ENCODE measurements at places on chromosomes 4 and X.

DNA sequence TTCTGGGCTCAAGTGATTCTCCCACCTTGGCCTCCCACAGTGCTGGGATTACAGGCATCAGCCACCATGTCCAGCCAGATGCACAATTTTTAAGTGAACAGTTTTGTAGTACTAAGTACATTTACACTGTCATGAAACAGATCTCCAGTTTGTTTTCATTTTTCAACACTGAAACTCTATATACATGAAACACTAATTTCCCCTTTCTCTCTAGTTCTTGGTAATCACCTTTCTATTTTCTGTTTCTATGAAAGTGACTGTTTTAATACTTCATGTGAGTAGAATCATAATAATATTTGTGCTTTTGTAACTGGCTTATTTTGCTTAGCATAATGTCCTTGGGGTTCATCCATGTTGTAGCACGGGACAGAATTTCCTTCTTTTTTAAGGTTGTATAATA lies 237.4 kb downstream of the CAMK2D start:
- no peak for DNase-seq

DNA sequence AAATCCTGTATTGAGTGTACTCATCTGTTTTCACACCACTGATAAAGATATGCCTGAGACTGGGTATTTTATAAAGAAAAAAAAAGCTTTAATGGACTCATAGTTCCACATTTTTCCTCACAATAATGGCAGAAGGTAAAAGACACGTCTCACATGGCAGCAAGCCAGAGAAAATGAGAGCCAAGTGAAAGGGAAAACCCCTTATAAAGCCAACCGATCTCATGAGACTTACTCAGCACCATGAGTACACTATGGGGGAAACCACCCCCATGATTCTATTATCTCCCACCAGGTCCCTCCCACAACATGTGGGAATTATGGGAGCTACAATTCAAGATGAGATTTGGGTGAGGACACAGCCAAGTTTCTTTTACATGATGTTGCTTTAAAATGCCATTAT lies 171.9 kb downstream of the GALNTL6 start:
- DNase-seq: no peak

GRCh38 chrX:5145957-5146356 lies 1082.7 kb downstream of the NLGN4X start:
- DNase-seq: no peak

GRCh38 chr4:121373841-121374240 lies 7.0 kb downstream of the QRFPR start:
- no peak for DNase-seq

DNA sequence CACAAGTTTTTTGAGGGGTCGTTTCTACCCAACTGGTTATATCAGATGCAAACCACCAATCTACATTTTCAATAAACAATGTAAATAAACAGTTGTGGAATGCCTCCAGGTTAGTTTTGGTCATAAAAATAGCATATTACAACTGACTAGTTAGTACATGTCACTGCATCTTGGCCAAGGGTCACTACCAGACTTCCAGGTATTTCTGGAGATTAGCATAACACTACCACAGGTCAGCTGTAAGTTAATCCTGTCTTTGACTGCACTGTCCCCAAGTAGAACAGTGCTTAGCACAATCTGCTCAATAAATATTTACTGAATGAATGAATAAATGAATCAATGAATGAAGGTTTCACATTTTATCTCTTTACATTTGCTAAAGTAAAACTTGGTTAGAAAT lies 64.4 kb downstream of the TBC1D19 start:
- no peak for DNase-seq

- no peak for DNase-seq
Observed at GRCh38 chrX:20005883-20006282, 15.0 kb upstream of the BCLAF3 start.

- no peak for DNase-seq
Observed at GRCh38 chr4:69849969-69850368, 10.0 kb downstream of the SULT1E1 start.

GRCh38 chrX:112800971-112801775 lies 39.5 kb downstream of the AMOT start:
- DNase-seq: no peak

DNA sequence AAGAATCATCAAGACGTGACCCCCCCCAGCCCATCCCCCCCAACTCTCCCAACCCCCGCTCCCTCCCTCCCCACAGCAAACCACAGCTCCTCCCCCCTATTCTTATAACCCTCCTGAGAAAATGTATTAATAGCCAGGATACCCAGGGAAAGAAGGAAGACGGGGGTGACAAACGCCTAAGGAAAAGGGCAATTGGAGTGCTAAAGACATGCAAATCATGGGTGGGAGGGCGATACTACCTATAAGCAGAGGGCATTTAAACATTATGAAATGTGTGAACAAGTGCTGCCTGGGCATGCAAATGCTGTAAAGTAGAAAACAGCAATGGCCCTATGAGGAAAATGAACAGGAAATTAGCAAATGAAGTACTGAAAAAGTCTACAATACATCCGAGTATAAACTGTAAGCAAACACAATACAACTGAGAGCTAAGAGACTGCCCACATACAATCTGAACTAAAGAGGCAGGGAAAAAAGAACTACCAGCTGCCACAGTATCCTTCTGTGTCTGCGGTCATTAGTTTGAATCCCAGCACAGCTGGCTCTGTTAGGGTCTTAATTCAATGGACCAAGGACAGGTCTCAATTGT lies 2.4 kb downstream of the CXXC4 start:
- no peak for DNase-seq

DNA sequence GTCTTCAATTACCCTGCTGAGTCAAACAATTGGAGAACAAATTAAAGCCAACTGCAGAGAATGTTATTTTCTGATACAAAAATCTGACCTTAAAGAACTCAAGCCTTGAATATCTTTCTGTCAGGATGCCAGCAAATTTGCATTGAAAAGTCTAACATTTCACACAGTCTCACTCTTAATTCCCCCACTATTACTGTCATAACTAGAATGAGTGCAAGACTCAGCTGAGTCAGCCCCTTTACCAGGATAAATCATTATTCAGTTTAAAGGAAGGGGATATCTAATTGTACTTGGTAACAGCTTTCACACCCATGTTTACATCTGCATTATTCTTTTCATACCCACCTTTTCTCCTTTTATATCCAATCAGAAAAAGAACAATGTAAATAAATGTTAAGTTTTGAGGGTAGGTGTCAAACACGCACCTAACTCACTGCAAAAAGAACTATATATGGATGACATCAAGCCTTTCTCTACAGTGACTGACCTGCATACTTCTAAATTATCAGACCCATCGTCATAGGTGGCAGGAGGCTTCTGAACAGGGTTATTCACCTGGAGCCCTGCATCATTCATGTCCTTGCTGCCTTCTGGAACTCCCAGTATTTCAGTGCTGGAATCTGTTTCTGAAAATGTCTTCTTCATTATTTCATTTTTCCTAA lies 117.4 kb downstream of the TMA16 start:
- no peak for DNase-seq

DNA sequence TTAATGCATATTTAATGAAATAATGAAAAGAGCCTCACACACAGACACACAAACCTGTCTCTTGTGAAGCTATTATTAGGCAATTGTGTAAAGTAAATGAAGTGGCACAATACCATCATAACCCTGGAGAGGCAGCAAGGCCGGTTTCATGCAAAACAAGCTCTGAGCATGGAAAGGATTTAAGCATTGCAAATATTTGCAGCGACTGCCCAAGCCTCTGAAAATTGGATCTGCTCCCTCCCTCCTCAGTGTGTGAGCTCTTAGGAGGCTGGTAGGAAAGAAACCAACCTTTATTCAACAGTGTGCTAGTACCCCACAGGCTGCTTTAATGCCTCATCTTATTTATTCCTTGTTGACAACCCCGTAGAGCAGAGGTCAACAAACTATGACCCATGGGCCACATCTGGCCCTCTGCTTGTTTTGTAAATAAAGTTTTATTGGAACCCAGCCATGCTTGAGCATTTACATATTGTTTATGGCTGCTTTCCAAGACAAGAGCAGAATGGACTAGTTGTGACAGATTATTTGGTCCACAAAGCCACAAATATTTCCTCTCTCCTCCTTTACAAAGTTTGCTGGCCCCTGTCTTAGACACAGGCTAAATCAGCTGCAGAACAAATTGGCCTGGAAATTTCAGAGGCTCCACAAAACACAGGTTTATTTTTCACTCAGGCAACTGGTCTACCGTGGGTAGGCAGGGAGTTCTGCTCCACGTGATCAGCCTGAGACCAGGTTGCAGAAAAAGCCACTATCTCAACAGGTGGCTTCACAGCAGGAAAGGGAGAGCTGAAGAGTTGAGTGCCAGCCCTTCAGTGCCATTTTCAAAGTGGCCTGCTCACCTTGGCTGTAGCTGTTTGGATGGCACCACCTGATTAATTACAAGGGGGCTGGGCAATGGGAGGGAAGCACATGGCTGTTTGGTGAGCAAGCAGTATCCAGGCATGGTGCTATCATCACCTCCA lies 16.8 kb downstream of the RS1 start:
- DNase-seq: no peak

GRCh38 chr4:149896432-149896831 lies 80.8 kb upstream of the IQCM start:
- DNase-seq: no peak

- DNase-seq: no peak
Observed at GRCh38 chr4:59689149-59689548, 1511.0 kb upstream of the ADGRL3 start.

Data from CD4-positive, alpha-beta T cell treated with Interleukin-15 for 1 hour (primary cell).